Activated CD4-positive, alpha-beta T cell treated with anti-CD3 and anti-CD28 coated beads, Interleukin-2, amount 50 U/mL, for 48 hours (primary cell): ENCODE measurements at places on chromosomes 6 and 20.

GRCh38 chr20:63475209-63475608, 2.8 kb upstream of the KCNQ2 start:
- no peak for DNase-seq

GRCh38 chr20:5654557-5654956, 95.6 kb upstream of the SHLD1 start:
- no peak for DNase-seq

DNA sequence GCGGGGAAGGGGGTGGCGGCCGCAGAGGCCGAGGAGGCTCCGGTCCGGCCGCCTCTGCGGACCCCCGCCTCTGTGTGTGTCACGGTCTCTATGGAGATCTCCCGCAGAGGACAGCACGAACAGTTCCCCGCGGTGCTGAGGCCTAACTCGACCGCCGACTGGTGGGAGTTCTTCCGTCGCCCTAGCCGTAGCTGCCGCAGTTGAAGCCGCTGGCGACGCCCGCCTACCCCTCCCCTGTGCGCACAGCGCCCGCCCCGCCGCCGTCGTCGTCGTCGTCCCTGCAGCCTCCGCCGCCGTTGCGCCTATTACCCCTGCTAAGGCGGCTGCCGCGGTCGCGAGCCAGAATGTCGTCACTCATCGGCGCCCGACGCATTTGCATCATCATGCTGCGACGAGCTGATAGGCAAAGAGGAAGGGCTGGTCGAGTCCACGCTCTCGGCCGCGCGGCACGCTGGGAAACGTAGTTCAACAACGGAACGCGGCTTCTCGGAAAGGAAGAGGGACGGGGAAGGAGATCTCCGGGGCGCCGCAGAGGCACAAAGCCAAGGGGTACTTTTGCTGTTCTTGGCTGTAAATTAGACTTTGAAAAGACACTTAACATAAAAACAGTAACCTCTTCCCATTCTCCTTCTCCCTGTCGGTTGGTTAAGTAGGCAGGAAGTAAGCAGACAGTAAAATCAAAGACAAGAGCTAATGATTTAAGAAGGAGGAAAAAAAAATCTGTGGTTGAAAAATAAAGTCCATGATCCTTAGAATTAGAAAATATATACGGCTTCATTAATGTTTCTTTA, at the start of gene NUP153:
NUP153 (minus strand) TSS at position 346 of the 791 bp plus-strand sequence. CDS start 538 bp downstream, outside the sequence.
- DNase-seq = peak; percentile 100

DNA sequence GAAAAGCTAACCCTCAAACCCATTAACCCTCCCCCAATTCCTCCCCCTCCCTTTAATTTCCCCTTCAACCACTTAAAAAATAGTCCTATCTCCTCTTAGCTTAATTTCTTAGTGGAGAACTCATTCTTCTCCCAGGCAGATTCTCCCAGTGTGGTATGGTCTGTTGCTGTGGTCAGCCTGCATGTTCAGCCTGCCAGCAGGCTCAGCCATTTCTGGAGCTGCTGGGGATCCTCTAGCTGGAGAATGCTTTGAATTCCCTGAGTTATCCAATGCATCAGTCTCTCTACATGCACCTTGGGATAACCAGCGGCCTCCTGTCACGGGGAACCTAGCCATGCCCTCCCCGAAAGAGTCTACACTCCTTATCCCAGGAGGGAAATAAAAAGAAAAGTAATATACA, 375.4 kb upstream of the RSPO3 start:
- no peak for DNase-seq

DNA sequence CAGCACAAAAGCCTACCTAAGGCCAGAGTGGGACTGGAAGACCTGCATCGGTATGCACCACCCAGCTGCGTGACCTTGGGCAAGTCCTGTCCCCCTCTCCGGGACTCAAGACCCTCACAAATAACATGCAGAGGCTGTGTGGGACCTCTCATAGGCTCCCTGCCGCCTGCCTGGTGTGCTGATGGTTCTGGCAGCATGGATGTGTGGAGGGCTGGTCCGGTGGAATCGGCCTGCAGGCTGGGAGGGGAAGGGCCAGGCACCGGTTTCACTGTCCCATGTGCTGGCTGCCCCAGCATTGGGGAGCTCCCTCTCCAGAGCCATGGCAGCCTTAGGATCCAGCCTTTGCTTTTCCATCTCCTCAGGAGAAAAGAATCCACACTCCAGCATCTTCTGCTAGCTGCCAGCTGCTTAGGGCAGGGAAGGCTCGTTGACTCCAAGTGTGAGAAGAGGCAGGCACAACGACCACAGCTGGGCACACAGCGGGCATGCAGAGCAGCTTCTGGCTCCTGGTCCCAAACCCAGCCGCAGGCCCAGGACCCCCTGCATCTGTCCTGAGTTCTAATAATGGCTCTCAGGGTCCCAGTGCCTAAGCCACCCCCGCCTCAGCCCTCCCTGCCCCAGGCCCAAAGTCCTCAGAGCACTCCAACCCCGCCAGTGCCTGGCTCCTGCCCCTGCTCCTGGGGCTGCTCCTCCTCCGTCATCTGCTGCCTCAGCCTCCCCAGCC, 32.5 kb downstream of the TFEB start:
- DNase-seq = no peak

DNA sequence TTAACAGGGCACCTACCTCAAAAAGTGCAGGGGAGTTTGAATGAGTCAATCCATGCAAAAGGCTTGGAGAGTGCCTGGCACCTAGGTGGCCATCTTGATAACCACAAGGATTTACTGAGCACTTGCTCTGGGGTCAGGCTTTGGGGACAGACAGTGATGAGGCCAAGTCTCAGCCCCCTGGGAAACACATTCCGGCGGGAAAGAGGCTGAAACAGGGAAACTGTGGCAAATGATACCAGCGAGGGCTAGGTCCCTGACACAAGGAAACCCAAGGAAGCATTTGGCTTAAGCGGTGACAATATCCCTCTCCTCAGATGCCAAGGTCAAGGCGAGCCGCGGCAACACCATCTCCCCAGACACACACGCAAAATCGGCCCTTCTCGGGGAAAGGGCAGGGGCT, 527 bp upstream of the DOK5 start:
- no peak for DNase-seq

GRCh38 chr6:110295451-110296165, 62.5 kb downstream of the METTL24 start:
- DNase-seq = no peak
